Mammary microvascular endothelial cell (primary cell): ENCODE measurements at places on chromosomes 3 and 15. TPM values are rescaled to one million over a fixed set of nuclear protein-coding genes. Genes with fewer than 3 reads are reported as not detected.

CAND2 gene
- 2.2 and 2.4 TPM in 2 replicates for total RNA-seq

LRRC31 gene
- total RNA-seq: not detected in 2 replicates

ZPLD1 gene
- not detected in 2 replicates for total RNA-seq

BFSP2 gene
- not detected in 2 replicates for total RNA-seq

TRH gene
- total RNA-seq: not detected in 2 replicates

RAB11A gene
- total RNA-seq: 501 and 504 TPM in 2 replicates

KNG1 gene
- not detected in 2 replicates for total RNA-seq
